ENCODE measurements at places on chromosomes 7 and 10. TPM values are rescaled to one million over a fixed set of nuclear protein-coding genes. Genes with fewer than 3 reads are reported as not detected.

The OR6B1 gene
- not detected for total RNA-seq

The CALML5 gene
- total RNA-seq: not detected

The ITGA8 gene
- not detected for total RNA-seq

The PRF1 gene
- total RNA-seq: 113 TPM

The GRID2IP gene
- total RNA-seq: 0.18 TPM

The GRM3 gene
- total RNA-seq: not detected

The CALN1 gene
- 0.16 TPM for total RNA-seq

The TAS2R39 gene
- total RNA-seq: not detected

The CALML3 gene
- not detected for total RNA-seq

The C10orf95 gene
- 0.36 TPM for total RNA-seq

The TMED4 gene
- total RNA-seq: 74.6 TPM

The RBP3 gene
- total RNA-seq: not detected

The SH3PXD2A gene
- total RNA-seq: 6.5 TPM

The OPN4 gene
- not detected for total RNA-seq

The ACADSB gene
- total RNA-seq: 20.7 TPM

The ENKUR gene
- total RNA-seq: not detected
